ENCODE measurements at places on chromosomes 16 and 17.

- no peak for DNase-seq
These were observed 21.2 kb downstream of the USP43 start for GRCh38 chr17:9666461-9667050.

- no peak for DNase-seq
These were observed 132.6 kb downstream of the PARN start for GRCh38 chr16:14497245-14498082.

- no peak for DNase-seq
These were observed 1.3 kb downstream of the CAVIN1 start for GRCh38 chr17:42421507-42422338.

DNA sequence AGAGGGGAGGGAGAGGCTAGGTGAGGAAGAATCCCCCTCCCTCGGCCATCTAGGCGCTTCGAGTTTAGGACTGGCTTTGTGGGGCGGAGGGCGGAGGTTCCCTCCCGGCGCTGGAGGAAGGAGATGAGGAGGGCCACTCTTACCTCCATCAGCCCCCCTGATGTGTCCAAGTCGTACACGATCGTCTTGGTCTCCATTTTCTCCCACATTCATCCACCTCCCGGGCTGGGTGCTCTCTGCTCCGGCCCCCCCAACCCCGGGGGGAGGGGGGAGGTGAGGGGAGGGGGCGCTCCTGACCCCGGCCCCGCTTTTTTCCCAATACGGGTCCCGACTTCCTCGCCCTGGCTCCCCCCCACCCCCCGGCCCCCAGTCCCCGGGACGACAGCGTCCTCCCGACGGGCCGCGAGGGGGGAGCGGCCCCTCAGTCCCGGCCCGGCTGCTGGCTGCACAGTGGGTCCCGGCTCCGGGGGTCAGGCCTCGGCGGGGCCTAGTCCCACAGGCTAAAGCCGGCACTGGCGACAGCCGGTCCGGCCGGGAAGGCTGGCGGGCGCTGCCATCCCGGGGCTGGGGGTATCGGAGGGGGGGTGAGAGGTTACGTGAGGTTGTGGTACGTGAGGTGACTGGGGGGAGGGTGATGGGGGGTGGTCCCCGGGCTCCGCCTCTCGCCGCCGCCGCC is 428 bp downstream of the PHF12 start:
- DNase-seq: no peak

DNA sequence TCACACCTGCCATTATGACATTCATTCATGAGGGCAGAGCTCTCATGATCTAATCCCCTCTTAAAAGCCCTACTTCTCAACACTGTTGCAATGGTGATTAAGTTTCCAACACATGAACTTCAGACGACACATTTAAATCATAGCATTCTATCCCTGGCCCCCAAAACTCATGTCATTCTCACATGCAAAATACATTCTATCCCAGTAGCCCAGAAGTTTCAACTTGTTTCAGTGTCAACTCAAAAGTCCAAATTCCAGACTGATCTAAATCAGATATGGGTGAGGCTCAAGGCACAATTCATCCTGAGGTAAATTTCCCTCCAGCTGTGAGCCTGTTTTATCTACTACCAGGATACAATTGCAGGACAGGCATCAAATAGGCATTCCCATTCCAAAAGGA is 25.2 kb downstream of the LYRM1 start:
- DNase-seq: no peak

GRCh38 chr16:81316176-81316496 is 1.4 kb downstream of the GAN start:
- no peak for DNase-seq

- no peak for DNase-seq
These were observed 214.9 kb upstream of the MON1B start for GRCh38 chr16:76976101-76976500.

DNA sequence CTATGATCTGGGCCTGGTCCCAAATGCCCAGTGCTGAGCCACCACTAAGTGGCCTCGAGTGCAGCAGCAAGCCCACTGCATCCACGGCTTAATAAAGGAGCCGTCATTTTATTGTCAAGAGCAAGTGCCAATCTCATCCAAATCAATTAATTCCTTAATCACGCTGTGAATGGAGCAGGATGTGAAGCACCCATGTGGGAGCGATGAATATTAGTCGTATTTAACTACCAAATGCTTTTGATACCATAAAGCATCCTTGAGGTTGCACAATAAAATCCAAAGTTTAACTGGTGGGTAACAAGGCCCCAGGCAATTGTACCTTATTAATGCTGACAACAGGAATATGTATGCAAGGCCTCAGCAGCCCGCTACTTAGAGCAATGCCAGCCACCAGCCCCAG is 226.0 kb upstream of the C16orf82 start:
- no peak for DNase-seq

GRCh38 chr17:7408252-7408727 is 645 bp downstream of the NLGN2 start:
- DNase-seq: no peak

DNA sequence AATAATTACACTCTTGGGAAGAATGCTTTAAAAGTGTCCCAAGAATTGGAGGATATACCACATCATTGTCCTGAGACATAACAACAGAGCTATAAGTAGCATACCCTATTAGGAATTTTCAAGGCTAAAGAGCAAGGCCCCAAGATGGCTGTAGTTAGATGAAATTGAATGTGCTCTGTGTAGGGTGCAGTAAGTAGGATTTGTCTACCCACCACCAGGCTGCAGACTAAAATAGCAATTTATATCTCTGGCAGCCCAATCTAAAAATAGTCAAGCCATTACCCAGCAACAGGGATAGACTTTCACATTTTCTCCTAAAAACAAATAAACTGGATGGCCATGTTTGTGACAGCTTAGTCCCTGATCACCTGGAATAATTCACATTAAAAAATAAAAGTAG is 5.6 kb downstream of the MMD start:
- no peak for DNase-seq

DNA sequence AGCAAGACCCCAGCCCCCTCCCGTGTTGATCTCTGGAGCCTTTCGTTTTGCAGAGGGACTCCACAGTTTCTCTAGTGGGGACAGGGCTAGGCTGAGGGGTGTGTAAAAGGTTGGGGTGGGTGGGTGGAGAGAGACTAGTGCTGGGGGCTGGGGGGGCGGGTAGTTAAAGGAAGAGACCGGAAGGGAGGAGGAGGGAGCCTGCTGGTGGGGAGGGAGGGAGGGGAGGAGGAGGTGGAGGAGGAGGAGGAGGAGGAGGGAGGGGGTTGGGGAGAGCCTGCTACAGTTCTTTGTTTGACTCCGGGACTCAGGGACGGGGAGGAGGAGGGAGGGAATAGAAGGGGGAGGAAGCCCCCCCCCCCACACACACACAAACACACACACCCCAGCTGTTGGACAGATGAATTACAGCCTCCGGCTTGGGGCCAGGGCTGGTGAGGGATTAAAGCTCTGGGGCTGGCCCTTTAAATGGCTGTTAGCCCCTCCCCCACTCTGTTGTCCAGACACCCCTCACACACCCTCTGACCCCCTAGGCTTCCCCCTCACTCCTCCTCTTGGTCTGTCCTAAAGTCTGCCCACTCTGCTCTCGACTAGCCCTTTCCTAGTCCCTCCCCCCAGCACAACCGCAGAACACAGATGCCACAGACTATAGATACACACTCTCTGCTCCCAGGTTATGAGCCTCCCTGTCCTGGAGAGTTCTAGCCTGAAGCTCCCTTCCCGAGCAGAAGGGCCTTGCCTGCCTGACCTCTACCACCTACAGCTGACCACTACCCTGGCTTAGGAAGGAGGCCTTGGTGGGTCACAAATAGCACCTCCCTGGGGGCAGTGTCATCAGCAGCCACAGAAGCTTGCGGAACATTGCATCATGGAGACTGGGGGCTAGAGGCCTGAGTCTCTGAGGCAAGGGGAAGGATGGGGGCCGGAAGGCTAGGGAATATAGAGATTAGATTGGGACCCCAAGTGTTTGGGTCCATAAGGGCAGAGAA is 4.4 kb downstream of the KDM6B start:
- peak; percentile 19 for DNase-seq

DNA sequence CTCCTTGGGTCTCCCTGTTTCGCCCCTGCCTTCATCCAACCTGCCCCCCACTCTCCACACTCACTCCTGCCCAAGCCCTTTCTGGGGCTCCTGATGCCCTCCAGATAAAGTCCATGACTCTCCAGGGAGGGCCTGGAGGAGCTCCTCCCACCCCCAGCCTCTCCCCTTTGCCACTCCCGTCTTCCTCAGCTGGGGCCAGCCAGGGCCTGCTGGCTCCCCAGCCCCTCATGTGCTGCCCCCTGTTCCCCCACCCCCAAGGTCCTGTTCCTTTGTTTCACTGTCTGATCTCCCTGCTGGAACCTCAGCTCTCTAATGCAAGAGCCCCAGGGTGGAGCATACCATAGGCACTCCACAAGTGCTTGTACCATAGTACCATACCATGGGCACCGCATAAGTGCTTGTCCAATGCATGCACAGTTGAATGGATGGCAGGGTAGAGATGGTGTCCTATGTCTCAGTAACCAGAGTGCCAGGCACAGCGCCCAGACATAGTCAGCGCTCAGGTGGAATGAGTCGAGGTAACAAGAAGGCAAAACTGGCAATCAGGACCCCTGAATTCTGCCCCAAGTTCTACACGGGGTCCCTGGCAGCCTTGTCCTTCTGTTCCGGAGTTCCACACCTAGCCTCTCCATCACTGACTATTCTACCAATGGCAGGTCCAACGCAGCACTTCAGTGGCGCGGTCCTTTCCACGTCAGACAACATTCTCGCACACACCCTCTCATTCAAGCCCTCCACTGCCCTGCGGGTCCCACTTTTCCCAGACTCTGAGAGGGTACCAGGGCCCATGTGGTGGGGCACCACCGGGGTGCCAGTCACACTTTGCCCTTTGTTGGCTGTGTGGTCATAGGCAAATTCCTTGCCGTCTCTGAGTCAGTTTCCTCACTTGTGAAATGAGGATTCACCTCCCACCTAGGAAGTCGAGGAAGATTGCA is 1.4 kb downstream of the PLCD3 start:
- no peak for DNase-seq

All from NCI-H1092 treated with DMSO at 0.1 percent for 48 hours (cell line).